ENCODE measurements at places on chromosomes 16 and 17. TPM values are rescaled to one million over a fixed set of nuclear protein-coding genes. Genes with fewer than 3 reads are reported as not detected.
A peak's percentile ranks its signal among the peaks of the same experiment; 100 is the strongest.

LLGL2 gene
- 27.5 TPM for total RNA-seq

LRRC75A gene
- total RNA-seq = 0.98 TPM

INCA1 gene
- 0.17 TPM for total RNA-seq

CD300LB gene
- total RNA-seq = not detected

CCL4L2 gene
- total RNA-seq = 18.7 TPM

WFIKKN2 gene
- not detected for total RNA-seq

DCTPP1 gene
- total RNA-seq = 66.7 TPM

CA4 gene
- total RNA-seq = not detected

FGF11 gene
- total RNA-seq = 1.3 TPM

LRRC37A gene
- total RNA-seq = 10.0 TPM

CDH5 gene
- not detected for total RNA-seq

DNA sequence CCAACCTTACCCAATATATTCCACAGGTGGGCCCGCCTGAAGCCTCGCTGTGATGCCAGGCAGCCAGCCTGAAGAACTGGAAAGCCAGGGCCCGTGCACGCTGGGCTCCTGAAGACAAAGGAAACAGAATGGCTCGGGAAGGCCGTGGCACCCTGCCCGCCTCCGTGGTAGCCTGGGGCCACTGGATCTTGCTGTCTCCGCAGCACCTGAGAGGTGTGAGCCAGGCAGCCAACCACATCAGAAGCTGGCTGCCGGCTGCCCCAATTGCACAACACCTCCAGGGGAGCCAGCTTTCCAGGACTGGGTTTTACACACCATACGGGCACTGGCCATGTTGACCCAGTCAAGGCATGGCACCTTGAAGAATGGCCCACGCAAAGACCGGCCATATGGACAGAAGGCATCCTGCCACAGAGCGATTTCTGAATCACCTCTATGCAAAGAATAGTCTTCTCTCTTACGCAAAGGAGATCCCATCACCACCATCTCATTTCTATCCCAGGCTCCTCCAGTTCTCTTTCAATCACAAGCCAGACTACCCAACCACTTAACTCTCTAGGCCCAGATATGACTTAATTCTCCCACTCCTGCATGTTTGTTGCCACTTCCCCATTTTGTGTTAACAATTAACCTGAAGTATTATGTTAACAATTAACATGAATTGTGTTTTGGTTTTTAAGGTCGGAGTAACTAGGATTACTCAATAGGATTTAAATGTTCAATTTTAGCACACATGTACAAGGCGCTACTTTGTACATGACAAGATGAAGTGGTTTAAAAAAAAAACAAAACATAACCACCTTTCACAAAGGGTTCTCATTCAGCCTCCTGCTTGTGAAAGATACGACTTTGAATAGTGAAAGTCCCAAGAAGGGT, 32.1 kb downstream of the ZFHX3 start:
- no peak for DNase-seq

GRCh38 chr17:59151591-59151990, 3.4 kb downstream of the SKA2 start:
- DNase-seq = no peak

- no peak for DNase-seq
Observed at GRCh38 chr17:54901230-54901822, 674 bp downstream of the TOM1L1 start.

- DNase-seq = no peak
Observed at GRCh38 chr16:825341-826061, 25.0 kb upstream of the GNG13 start.

DNA sequence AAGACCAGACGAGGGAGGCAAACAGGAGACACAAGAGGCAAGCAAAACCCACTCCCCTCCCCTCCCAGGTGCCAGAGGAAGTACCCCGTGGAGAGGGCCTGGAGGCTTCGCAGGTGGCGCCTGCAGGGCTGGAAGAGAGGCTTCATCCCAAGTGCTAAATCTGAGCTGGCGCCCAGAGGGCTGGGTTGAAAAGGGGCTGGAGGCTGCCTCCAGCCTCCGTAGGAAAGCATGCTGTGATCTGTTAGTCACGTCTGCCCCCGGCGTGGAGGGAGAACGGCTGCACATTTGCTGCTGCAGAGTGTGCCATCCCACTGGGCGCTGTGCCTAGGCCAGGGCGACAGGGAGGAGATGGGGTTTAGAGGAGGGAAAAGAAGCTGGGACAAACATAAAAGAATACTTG, 16.9 kb downstream of the RPH3AL start:
- no peak for DNase-seq

GRCh38 chr17:42673885-42674754, 2.7 kb downstream of the PLEKHH3 start:
- DNase-seq = peak; percentile 48

DNA sequence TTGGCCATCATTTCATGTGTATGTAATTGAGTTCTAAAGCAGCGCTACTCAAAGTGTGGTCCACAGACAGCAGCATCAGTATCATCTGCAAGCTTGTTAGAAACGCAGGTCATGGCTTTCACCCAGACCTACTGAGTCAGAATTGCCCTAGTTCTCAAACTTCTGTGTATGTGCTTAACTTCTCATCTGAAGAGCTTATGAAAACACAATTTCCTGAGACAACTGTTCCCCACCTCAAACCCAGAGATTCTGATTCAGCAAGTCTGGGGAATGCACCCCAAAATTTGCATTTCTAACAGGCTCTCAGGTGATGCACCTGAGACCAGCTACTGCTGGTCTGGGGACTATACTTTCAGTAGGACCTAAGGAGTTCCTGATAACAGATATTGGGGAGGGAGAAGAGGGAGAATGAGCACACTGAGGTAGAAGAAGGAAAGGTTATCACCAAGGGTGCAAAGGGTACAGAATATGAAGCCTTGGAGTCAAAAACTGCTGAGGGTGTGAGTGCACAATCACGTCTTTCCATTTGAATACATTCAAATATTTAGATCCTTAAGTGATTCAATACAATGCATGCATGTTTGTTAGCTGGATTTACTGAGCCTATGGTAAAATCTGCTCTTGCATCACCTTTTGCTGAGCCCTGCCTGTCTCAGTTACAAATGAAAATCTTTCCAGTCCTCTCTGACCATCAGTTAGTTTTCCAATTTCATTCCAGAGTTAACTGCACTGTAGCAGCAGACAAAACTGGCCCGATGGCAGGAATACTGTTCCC, 29.2 kb upstream of the SKAP1 start:
- DNase-seq = no peak

DNA sequence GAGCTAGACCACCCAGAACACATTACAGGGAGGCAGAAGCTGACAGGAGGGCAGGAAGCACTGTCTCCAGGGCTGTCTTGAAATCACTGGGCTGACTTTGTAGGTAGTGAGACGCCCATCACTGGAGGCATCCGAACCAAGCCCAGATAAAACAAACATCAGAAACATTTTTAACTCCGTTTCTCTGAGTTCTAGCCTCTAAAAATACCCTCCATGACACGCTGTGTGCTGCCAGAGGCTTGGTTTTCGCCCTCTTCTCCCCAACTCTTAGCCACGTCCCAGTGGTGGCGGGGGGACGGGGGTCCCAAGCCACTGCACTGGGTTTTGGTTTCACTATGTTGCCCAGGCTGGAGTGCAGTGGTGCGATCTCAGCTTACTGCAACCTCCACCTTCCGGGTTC, 1.2 kb downstream of the CEP295NL start:
- DNase-seq = no peak

- no peak for DNase-seq
Observed at GRCh38 chr16:85062845-85063244, 35.2 kb downstream of the KIAA0513 start.

DNA sequence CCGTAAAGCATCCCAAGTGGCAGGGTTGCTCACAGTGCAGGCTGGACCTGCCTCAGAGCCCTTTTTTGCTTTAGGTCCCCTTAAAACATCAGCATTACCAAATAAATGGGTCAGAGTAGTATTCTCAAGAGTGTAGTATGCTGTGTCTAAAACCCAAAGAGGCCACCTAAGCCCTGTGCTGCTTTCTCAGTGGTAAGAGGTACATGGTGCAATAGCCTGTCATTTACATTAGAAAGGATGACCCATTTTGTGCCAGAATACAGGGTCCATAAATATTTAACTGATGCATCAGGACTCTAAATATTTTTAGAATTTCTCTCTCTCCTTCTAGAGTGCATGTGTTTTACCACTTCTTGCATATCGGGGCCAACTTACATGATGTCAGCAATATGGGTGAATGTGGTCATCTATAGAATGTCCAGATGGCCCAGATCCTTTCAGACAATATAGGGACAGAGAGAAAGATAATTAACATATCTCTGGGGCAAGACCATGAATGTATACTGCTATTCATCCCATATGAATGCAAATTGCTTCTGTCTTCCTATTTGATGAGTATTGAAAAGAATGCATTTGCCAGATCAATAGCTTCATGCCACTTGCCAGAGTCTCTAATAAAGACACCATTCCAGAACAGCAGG, 329.2 kb downstream of the PMP22 start:
- no peak for DNase-seq

- no peak for DNase-seq
Observed at GRCh38 chr17:27241346-27241946, 52.5 kb upstream of the WSB1 start.

DNA sequence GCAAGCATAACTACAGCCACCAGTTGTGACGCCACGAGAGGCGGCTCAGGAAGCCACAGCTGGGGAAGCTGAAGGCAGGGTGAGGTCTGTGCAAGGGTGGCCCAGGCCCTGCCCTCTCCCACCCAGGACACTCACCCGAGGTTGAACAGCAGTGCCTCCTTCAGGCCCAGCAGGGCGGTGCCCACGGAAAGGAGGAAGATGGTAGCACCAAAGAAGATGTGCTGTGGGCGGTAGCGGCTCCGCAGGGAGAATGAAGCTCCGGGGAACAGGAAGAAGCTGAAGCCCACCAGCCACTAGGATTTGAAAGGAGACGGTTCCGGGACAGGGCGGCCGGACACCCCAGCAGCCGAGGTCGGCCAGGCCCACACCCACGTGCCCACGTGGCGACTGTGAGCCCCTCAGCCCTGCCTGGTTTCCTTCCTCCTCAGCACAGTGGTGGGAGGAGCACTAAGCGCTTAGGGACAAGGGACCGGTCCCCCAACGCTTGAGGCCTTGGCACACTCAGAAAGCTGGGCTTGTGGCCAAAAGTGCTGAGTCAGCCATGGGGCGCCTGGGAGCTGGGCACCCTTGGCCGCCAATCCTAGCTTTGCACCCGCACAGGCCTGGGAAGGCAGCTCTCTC, 11.0 kb downstream of the CYB561 start:
- DNase-seq = no peak

- DNase-seq = no peak
Observed at GRCh38 chr17:27621536-27621935, 9.5 kb upstream of the LGALS9 start.

DNA sequence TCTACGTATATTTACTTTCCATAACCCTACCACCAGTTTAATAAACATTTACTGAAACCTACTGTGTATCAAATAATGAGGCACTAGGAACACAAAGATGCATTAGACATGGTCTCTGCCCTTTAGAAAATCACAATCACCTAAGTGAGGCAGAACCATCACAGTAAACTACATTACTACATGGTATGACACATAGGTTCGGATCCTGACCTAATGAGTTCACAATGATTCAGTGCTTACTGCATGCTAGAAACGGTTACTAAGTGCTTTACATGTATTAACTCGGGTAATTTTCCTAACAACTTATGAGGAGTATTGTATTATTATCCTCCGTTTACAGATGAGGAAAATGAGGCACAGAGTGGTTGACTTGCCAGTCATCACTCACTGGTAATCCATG, 5.2 kb upstream of the SYNRG start:
- no peak for DNase-seq

GRCh38 chr17:57548421-57549410, 196.4 kb downstream of the CCDC182 start:
- DNase-seq = no peak

- DNase-seq = no peak
Observed at GRCh38 chr17:65895969-65896368, 296.0 kb downstream of the CEP112 start.

GRCh38 chr16:25005445-25006306, 9.5 kb downstream of the ARHGAP17 start:
- no peak for DNase-seq

DNA sequence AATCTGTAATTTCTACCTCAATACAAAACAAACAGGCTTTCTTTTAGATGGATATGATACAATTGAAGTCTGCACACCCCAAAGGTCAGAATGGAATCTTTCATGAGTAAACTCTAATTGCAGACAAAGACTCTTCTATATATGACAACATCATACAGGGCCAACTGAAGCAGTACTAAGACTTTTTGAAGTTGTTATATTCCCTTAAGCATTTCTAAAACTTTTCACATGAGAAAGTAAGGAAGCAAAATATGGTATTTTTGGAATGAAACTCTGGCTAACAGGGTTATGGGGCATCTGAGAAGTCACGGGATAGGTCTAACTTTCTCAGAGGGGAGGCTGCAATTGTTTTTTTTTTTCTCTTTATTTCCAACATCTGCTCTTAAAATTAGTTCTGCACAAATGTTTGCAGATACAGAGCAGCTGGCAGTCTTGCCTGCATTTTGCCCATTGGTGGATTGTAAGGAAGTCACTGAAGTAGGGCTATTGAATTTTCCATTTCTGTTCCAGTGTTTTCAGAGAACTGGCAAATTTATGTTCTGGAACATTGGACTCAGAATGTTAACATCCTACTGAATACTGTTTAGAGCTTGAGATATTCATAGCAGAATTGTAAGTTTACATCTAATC, 59.1 kb downstream of the SSH2 start:
- no peak for DNase-seq

GRCh38 chr16:87141402-87141801, 175.8 kb downstream of the C16orf95 start:
- DNase-seq = no peak

- DNase-seq = no peak
Observed at GRCh38 chr16:10093576-10093975, 88.7 kb downstream of the GRIN2A start.

DNA sequence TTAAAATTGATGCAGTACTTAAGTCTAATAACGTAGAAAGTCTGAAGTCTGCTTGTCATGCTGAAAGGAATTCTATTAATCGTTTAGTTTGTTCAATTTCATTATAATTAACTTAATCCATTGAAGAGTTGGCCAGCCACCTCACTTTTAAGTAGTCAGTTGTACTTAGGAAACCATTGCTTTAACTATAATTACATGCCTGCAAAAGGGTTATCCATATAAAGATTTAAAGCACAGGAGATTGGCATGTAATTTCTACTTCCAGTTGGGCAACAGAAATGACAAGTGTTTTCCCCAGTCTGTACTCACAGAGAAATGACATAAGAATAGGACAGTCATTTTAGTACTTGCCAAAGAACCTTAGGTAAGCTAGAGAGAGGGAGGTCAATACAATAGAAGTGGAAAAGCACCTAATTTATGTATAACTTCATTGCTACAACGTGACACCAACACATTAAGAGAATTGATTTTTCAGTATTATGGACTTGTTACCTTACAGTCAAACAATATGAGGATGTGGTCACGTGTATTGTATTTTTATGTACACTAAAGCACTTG, 3.7 kb upstream of the USP32 start:
- DNase-seq = no peak

GRCh38 chr17:80513892-80514291, 30.7 kb upstream of the RPTOR start:
- no peak for DNase-seq

DNA sequence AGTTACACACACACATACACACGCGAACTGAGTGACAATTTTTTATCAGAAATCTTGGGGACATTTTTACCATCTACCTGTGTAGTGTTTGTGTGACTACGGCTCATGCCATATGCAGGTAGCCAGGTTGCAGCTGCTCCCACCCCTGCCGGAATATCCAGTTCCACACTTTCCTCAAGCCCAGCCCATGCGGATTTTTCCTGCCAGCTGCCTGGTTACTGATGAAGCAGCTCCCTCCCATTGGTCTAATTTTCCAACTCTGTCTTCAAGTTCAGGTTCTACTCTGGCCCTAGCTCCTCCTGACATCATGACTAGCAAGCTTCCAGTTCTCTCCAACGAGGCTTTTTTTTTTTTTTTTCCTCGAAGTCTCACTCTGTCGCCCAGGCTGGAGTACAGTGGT, 4.8 kb downstream of the GSG1L2 start:
- DNase-seq = no peak
